AG09309 (cell line): ENCODE measurements at places on chromosomes 1 and 21.

DNA sequence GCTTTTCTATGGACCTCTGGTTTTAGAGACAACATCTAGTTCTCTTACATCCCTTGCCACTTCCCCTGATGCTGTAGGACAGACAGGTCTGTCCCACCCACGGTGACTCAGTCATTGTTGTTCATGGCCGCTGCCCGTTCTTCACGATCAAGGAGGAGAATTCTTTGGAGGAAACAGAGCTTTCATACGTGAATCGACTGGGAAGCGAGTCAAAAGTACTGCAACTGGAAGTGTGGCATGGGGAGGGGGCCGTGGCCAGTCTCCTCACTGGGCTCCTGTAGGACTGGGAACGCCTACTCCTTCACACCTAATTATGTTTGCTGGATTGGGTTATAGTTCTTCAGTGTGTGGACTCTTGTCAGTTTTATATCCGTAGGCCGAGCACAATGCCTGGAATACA, 4.4 kb upstream of the SLC37A1 start:
- DNase-seq = no peak

- no peak for DNase-seq
Observed at GRCh38 chr1:164240081-164240480, 318.9 kb upstream of the PBX1 start.

DNA sequence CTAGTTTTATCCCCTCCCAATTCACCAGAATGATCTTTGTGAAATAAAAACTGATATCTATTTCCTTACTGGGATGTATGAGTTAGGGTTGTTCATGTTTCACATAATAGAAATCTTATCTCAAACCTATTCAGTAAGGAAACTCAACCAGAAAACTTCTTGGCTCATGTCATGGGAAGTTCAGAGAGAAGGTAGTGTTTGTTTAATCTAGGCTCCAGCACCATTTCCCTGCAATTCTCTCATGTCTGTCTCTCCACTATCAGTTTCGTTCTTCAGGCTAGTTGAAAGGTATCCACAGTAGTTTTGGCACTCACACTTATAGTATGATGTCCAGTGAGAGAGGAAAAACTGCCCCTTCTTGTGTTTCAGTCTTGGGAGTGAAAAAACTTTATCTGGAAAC, 34.6 kb upstream of the UHMK1 start:
- no peak for DNase-seq

DNA sequence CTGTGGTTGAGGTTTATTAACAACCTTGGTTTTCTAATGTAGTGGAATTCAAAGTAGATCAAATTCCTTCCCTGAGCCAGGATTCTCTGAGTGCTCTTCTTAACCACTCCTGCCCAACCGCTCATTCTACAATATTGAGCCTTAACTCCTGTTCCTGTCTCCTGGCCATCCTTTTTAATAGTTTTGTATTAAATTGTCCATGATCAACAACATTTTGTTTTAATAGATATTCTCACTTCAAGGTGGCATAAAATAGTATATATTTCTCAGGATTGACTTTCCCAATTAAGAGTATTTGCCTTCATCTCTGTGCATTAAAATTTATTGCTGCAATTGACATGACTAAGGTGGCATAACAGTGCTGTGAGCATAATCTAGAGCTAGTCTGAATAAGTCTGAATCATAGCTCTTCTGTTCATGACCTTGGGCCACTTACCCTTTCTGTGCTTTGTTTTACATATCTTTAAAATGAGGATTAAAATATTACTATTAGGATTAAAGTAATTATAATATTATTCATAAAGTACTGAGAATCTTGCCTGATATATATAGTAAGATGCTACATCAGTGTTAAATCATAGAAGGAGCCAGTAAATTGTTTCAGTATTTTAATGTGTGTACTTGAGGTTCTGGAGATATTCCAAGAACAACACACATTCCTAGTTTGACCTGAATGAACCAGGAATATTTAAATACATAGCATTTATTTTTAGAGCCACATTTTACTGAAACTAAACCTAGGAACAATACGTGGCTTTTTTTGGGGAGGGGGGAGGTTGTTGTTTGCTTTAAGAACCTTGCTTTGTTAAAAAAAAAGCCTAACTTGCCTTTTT, 76.4 kb downstream of the ADGRL2 start:
- DNase-seq = no peak
